ENCODE measurements at places on chromosomes 2 and 18.

GRCh38 chr2:121284463-121285449 is at the start of gene TFCP2L1:
TSS of gene TFCP2L1 (minus strand) at chr2:121285202. CDS start at chr2:121285109, 93 bp downstream.
- DNase-seq = no peak

GRCh38 chr2:24380820-24381219 is 20.5 kb upstream of the ITSN2 start:
- no peak for DNase-seq

DNA sequence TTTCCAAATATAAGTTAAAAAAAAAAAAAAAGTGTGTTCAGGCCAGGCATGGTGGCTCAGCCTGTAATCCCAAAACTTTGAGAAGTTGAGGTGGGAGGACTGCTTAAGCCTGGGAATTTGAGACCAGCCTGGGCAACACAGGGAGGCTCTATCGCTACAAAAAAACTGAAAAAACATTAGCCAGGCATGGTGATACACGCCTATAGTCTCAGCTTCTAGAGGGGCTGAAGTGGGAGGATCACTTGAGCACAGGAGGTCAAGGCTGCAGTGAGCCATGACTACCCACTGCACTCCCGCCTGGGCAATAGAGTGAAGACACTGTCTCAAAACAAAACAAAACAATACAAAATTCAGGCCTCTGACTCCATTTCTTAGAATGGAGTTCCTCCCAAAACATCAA is 9.2 kb downstream of the USP37 start:
- no peak for DNase-seq

- no peak for DNase-seq
Observed at GRCh38 chr18:69705987-69706386, 241.7 kb downstream of the CD226 start.

DNA sequence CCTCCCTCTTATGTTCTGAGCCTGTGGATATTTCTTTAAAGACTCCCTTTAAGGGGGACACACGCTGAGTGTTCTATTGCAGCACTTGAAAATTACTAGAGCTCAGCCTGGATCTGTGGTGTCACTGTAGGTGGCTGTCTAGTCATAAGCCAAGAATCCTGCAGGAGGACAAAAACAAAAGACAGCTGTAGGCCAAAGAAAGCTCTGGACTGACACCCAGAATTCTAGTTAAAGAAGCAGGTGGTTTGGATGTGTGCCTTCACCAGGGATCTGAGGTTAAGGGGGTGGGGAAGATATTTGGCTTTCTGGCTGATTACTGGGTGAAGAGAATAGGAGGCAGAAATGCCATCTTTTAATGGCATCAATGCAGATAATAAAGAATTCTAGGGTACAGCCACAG is 842.5 kb upstream of the NXPH2 start:
- DNase-seq = no peak

DNA sequence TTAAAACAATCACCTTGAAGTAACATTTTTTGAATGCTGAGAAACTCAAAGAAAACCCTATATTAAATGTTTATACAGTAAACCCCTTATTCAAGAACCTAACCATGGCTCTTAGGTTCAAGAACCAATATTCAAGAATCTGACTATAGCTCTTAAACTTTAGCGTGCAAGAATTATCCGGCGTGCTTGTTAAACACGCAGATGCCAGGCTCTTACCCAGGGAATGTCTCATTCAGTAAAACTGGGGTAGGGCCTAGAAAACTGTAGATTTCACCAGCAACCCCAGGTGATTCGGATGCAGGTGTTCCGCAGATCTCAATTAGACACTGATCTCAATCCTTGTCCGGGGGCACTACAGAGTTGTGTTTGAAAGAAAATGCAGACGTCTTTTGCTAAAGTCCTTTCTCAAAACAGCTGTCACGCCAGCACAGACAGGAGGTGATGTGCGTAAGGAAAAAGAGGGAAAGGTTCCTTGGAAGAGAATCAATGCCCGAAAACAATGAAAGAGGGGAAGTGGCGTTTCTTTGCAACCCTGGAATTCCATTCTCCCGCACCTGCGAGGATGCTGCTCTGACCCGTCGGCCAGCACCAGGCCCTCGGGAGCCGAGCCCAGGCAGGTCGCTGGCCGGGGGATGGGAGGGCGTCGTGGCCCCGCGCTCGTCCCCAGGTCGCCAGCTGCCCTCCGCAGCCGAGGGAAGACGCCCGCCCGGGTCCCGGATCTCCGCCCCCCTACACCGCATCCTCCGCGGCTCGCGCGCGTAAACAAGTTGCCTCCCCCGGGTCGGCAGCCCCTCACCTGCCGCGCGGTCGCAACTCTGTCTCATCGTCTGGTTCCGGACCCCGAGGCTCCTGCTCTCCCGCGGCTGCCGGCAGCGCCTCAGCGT is 851 bp downstream of the EIF2AK3 start:
- no peak for DNase-seq

GRCh38 chr2:84925336-84925723 is 19.9 kb downstream of the TMSB10 start:
- DNase-seq = no peak

DNA sequence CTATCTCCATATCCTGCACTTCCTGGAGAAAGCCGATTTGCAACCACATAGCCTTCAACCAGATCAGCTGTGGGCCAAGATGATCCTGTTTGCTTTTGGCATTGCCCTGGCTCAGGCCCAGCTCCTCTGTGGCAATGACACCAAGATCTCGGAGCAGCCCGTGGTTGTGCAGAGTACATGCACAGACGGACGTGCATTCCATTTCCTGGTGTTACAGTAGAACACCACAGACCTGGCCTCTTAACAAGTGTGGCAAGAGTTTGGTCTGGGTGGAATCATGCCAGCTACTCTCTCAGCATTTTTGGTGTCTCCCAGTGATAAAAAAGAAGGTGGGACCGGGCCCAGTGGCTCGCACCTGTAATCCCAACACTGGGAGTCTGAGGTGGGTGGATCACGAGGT is 20.0 kb downstream of the MALT1 start:
- no peak for DNase-seq

GRCh38 chr2:10963155-10963554 is 51.4 kb downstream of the KCNF1 start:
- no peak for DNase-seq

GRCh38 chr2:45631319-45631718 is 20.2 kb upstream of the PRKCE start:
- DNase-seq = no peak

Data from amniotic stem cell (primary cell).